T-helper 17 cell (primary cell): ENCODE measurements at places on chromosomes 3 and 15. TPM values are rescaled to one million over a fixed set of nuclear protein-coding genes. Genes with fewer than 3 reads are reported as not detected.

Gene AMOTL2
- not detected for total RNA-seq

Gene FBLN2
- total RNA-seq, result 1.5 TPM

Gene MYO5A
- 58.4 TPM for total RNA-seq

Gene RBP2
- total RNA-seq, result not detected

Gene ITGA11
- 0.17 TPM for total RNA-seq

Gene C3orf85
- not detected for total RNA-seq

Gene CPN2
- total RNA-seq, result not detected

Gene HCLS1
- total RNA-seq, result 292 TPM

Gene APH1B
- total RNA-seq, result 11.8 TPM

Gene PPARG
- 1.1 TPM for total RNA-seq

Gene GOLGA8S
- 0.21 TPM for total RNA-seq

DNA sequence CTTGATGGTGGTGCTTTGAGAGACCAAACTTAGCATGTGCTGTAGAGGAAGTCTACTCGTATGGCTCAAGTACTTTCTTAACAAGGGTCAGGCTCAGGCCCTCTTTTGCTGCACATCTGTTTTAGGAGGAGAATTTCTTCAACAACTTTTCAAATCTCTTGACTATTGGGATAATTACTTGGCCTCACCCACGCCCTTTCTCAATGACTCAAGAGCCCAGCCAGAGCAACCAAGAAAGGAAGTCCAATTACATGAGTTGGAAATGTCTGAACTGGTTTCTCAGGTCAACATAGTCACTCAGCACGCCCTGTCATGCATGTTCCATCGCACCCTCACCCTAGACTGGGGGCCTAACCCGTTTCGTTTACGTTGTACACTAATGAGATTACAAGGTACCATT lies 44.8 kb upstream of the UMPS start:
- DNase-seq, result no peak

GRCh38 chr3:141331377-141332318 lies 36.7 kb upstream of the ZBTB38 start:
- DNase-seq, result no peak

- DNase-seq, result no peak
These were observed 83.9 kb upstream of the MEF2A start for GRCh38 chr15:99481951-99482230.

DNA sequence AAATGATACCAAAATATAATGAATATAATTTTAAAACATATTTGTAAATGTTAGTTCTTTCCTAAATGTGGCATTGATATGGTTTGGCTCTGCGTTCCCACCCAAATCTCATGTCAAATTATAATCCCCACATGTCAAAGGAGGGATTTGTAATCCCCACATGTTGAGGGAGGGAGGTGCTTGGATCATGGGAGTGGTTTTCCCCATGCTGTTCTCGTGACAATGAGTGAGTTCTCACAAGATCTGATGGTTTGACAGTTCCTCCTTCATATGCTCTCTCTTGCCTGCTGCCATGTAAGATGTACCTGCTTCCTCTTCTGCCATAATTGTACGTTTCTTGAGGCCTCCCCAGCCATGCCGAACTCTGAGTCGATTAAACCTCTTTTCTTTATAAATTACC lies 12.0 kb downstream of the CGGBP1 start:
- no peak for DNase-seq

DNA sequence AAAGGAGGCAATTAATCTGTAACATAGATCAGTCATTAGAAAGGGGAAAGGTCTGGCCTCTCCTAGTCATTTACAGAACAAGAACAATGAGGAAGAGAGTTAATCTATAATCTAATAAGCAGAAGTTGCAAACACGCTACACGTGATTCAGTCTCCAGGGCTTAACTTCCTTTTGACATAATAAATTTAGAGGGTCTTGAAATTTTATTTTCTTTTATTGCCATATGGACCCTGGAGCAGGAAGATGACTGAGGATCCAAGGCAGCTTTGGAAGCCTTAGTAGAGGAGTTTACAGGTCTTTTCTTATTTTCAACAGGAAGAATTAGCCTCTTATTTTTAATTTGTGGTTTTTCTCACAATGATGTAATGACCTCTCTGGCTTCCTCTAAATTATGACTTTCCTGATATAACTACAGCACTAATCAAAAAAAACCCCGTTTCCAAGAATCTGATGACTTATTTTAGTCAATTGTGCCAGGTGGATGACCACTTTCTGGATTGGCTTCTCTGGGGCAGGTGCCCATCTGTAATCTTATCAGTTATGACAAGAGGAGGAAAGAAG lies 32.2 kb downstream of the ADGRG7 start:
- no peak for DNase-seq

DNA sequence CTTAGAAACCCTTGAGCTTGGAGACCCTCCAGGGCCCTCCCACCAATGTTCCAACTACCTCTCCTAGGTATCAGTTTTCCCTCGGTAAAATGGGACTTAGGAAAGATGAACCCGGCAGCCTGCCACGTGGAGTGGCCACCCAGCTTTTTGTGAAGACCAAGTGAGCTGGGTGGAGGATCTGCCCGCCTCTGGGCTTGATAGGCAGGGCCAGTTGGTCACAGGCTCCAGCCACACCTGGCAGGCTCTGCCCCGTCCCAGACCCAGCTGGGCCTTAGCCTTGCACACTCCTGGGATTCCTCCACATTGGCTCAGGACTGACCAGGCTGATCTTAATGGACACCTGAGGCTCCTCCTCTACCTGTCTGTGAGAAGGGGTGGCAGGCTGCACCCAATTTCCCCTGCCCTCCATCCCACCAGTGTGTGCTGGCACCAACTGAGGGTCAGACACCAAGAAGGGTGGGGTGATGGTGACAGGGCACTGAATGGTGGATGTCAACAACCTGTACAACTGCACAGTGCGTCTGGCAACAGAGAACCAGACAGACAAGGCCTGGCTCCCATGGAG lies 761 bp upstream of the GRIP2 start:
- DNase-seq, result no peak

DNA sequence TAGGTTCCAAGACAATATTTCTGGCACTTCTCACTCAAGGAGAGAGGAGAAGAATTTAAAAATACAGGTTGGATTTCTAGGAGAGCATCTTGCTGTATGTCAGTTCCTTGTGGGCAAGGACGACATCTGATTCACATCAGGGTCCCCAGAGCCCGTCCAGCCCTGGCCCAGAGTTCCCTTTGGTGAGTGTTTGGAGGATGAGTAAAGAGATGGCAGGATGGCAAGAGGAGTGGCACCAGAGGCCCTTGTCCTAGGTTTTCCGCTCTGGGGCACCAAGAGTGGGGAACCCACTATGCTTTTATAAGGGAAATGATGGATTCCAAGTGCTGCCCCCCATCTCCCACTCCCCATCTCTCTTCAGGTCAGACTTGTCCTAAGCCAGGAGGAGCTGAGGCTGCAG lies 181.8 kb downstream of the TBC1D2B start:
- DNase-seq, result no peak

- no peak for DNase-seq
These were observed 74.4 kb downstream of the AAGAB start for GRCh38 chr15:67180035-67180434.

DNA sequence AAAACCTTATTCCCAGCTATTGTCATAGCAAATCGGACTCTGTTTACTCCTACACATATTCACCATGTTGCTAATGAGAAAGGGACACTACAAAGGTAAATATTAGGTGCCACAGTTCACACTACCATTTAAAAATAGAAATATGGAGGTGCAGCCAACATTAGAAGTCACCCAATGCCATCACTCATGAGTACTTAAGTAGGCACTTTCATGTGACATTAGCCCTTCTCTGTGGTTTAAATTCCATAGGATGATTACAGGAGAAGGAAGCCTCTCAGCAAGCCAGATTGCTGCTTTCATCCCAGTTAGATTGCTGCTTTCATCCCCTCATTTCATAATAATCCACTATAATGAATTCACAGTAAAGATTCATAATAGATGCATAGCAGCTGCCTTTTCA lies 376.8 kb upstream of the ALCAM start:
- DNase-seq, result no peak

DNA sequence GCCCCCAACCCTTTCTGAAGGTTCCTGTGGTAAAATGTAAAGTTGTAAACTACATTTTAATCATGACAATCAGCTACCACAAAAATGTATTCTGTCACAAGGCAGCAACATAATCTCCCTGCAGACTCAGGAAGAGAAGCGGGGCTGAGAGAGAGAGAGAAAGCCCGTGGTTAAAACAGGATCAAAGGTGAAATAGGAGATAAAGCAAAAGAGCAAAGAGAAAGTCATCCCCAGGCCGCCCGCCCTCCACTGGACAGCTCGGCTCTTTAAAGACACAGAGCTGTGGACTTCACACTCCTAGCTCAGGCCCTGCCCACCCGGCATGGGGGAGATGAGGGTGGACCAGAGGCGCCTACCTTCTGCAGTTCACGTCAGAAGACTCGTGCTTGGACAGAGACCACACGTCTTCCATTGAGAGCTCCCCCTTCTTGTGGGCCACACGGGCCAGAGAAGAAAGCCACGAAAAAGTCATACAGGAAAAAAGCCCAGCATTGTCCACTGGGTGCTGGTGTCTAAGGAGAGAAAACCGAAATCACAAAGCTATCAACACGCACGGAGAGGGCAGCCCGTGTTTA lies 29.4 kb downstream of the ABCC5 start:
- DNase-seq, result no peak

GRCh38 chr3:15797642-15798303 lies at the start of gene ANKRD28:
Gene ANKRD28, minus strand, starts transcription at chr3:15797979. Its CDS starts 1,458 bp downstream, at chr3:15796521.
- no peak for DNase-seq

DNA sequence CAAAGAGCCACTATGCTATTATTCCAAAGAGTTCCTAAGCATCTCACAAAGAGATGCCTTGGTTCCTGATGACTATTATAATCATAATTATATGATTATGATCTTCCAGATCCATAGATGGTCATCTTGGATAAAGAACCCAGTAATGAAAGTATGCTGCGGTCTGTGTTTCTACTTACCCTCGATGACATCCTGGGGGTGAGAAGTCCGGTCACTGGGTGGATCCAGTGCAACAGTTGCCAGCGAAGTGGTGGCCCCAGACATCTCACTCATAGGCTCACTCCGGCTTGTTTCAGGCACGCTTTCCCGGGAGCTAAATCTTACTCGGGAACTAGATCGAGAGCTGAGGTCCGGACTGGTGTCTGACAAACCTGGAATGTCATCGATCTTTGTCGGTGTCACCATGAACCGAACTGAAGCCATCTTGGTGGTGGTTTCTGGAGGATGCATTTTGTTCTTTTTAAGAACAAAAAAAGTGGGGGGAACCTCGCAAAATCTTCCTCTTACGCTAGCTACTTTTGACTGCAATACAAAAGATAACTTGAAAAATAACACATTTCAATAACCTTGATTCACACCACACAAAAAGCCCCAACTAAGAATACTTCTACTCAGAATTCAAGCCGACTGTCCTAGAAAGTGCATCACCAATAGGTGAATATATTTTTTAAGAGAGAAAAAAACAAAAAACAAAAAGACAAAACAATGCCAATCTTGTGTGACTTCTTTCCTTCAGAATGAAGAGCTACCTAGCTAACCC lies 1.2 kb downstream of the SLC12A6 start:
- no peak for DNase-seq

DNA sequence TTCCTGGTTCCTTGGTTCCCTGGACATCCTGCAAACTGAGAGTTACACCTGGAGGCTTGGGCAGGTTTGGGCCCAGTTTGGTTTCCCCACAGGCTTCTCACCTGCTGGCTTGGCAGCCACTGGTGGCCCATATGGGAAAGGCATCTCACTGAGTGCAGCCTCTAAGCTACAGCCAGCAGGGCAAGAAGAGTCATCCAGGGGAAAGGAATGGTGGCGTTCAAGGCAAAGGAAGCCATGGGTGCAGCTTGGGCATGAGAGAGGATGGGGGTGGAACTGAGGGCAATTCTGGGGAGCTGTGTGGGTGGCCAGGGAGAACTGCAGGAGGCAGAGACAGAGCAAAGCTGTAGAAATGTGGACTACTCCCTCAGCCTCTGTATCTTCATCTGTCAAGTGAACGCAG lies 106.4 kb downstream of the EPHB1 start:
- no peak for DNase-seq

DNA sequence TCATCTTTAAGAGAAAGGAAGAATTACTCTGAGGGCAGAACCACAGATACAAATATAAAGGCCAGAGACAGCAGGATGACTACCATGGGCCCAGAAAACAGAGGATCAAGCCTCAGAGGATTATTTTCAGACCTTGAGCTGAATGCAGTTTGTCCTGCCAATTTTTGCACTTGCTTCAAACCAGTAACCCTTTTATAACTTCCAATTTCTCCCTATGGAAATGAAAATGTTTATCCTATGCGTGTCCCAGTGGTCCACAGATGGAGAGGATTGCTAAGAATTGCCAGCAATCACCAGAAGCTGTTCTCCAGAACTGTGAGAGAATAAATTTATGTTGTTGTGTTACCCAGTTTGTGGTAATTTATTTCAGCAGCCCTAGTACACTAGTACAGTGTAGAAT lies 26.4 kb upstream of the MME start:
- DNase-seq, result no peak

DNA sequence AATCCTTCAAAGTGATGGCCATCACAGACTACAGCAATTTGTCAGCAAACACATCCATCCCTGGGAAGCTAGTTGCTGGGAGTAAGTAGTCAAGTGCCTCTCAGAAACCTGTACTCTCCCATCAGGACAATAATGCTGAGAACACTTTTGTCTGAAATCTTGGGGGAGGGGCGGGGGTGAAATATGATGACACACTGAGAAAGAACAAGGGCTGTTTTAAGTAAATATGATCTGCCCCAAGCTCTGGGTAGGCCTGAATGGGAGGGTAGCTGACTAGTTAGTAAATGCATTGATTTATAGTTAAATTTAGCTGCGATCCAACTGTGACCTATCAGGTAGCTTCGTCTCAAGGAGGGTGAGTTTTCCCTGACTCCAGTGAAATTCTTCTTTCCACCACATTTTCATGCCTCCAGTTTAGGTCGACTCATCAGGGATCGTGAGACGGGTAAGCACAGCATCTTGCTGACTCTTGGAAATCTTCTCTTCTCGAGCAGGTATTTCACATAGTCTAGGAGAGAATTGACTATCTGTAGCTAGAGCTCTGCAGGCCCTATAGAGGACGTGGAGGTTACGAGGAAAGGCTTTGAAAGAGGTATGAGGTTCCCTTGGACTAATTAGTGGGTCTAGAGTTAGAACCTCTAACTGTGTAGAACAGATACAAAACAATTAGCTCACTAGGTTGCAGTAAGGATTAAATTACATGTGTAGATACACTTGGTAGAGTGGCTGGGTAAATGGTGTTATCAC lies 213.4 kb upstream of the SLC2A2 start:
- DNase-seq, result no peak

DNA sequence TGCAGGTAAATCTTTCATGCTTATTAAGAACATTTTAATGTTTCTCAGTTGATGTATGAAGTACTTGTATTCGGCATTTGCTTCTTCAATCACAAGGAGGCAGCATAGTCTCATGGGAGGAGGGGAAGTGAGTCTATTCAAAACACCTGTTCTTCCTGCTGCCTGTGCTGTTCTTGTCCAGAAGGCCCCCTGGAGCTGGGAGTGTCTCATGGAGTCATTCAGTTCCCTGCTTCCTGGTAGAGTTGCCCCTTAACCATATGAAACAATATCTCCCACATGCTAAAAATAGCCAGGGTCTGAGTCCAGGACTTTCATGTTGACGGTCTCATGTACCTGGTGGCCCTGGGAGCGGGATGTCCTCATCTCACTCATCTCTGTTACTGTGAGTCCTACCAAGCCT lies 15.5 kb upstream of the PPP1R2 start:
- no peak for DNase-seq

- no peak for DNase-seq
These were observed 163.6 kb upstream of the SETMAR start for GRCh38 chr3:4139462-4140140.
